ENCODE measurements at places on chromosomes 1 and 21. TPM values are rescaled to one million over a fixed set of nuclear protein-coding genes. Genes with fewer than 3 reads are reported as not detected.

DNA sequence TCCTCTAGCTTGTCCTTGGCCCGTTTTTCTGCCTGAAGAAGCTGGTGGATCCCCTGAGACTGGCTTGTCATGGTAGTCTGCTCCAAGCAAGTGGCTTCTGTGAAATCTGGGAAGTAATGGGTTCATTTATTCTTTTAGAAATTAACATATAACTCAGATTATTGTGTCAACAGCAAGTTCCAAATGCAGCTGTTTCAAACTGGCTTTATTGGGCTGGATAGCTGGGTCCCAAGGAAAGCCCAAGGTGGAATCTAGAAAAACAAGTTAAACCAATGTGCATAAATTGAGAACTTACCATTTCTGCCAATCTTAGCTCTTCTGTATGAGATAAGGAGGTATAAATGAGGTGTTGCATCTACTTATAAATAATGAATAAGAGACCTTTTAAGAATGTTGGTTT lies at the start of gene ATP6V1G3:
ATP6V1G3 (minus strand) TSS at position 101 of the 400 bp plus-strand sequence; CDS start at position 71, 30 bp downstream.
- DNase-seq, result no peak
- H3K36me3 ChIP-seq, result no peaks in the 10 kb centered on the region
- H3K27me3 ChIP-seq, result no peaks in the 10 kb centered on the region
- peaks cover 49% of the 10 kb centered on the region for H3K4me1 ChIP-seq

DNA sequence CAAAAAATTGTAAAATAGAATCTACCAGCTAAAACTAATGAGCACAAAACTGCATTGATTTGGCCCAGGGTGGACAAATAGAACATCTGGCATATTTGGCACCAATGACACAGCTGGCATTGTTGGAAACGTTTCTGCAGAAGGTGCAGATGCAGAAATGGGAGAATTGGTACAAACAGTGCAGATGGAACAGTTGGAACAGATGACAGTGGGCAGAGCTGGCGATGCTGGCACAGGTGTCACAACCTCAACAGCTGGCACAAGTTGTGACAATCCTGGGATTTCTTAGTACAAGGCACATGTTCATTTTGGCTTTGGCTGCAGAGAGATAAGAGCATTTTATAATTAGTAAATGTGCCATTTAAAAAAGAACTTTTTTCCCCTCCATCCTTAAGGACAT lies 91.1 kb upstream of the ZBTB18 start:
- no peaks in the 10 kb centered on the region for H3K27me3 ChIP-seq
- H3K4me3 ChIP-seq, result no peak overlapping the region
- H3K36me3 ChIP-seq, result no peaks in the 10 kb centered on the region
- no peak for DNase-seq
- H3K4me1 ChIP-seq, result no peaks in the 10 kb centered on the region

GRCh38 chr1:51236531-51237350 lies 668 bp downstream of the RNF11 start:
- peak overlapping the region; percentile 91 for H3K27ac ChIP-seq
- H3K4me1 ChIP-seq, result peaks cover 56% of the 10 kb centered on the region
- DNase-seq, result peak; percentile 53
- no peaks in the 10 kb centered on the region for H3K36me3 ChIP-seq
- no peaks in the 10 kb centered on the region for H3K27me3 ChIP-seq

DNA sequence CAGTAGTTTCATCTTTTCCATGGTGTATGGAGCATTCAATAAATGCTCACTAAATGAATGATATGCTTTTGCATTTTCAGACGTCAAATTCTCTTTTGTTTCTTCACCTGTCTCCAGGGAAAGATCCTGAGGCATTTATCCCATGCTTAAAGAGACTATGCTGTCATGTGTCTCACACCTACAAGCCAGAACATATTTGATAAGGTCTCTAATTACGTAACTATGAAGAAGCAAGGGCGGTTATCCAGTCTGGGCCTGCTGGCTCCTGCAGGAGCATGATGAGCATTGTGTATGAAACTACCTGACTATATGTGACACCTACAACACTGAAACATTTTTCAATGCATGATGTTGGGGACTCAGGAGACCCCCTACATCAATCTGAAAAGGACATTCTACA lies 51.8 kb downstream of the FBXO42 start:
- no peak overlapping the region for H3K27ac ChIP-seq
- DNase-seq, result no peak
- no peaks in the 10 kb centered on the region for H3K4me1 ChIP-seq
- no peak overlapping the region for H3K4me3 ChIP-seq

DNA sequence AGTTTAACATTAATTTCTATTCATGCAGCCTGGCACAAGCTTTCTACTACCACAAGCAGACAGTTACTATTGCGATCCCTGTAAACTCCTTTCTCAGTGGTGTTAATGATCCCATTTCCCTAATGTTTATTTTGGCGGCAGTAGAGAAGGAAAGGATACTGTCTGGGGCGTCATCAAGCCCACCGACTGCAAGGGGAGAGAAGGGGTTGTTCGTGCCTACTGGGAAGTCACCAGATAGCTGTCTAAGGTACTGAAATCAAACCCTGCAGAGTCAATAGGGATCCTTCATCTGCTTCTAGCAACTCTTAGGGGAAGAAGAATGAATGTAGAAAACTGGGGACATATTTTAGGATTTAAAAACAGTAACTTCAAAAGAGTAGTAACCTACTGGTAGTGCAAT lies 95.2 kb upstream of the ADAR start:
- no peaks in the 10 kb centered on the region for H3K27me3 ChIP-seq
- no peak for DNase-seq
- no peak overlapping the region for H3K27ac ChIP-seq
- H3K4me1 ChIP-seq, result no peaks in the 10 kb centered on the region
- H3K36me3 ChIP-seq, result no peaks in the 10 kb centered on the region

DNA sequence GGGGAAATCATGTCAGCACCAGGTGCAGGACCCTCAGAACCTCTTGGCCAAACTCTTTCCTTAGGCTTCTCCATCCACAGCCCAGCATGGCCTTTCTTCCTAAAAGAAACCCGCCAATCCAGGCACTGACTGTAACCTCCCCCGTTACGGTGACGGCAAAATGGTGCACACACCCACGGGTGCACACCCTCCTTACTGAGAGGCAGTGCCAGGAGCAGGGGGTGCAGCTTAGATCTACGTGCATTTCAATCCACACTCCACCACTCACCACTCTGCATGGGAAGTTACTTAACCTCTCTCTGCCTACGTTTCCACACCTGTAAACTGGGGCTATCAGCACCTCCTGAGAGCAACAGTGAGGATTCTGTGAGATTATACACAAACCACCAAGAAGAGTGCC lies 31.0 kb downstream of the SUSD4 start:
- no peaks in the 10 kb centered on the region for H3K36me3 ChIP-seq
- no peak for DNase-seq
- peaks cover 10% of the 10 kb centered on the region for H3K4me1 ChIP-seq
- no peak overlapping the region for H3K4me3 ChIP-seq
- no peak overlapping the region for H3K27ac ChIP-seq

DNA sequence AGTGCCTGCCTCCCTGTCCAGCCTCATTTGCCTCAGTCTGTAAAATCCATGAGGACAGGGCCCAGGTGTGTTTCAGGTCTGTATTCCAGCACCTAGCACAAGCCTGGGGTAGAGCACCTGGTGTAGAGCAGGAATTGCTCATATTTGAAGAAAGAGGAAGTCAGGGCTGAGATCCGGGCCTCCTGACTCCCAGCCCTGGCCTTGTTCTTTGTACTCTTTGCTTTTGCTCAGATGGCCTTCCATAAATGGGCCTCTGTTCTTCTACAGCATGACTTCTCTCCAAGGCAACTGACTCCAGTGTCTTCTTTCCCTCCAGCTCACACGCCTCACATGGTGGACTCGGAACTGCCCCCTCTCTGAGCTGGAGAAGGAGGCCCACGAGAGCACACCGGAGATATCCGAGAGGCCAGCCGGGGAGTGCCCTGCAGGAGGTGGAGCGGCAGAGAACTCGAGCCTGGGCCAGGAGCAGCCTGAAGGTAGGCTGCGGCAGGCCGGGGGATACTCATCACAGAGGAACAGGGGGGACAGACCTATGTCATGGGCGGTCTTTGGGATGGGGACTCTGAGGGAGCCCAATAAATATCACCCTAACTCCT lies 19.7 kb downstream of the SLC5A9 start:
- H3K4me1 ChIP-seq, result no peaks in the 10 kb centered on the region
- H3K4me3 ChIP-seq, result no peak overlapping the region
- no peak for DNase-seq
- H3K36me3 ChIP-seq, result no peaks in the 10 kb centered on the region
- no peak overlapping the region for H3K27ac ChIP-seq
- H3K27me3 ChIP-seq, result no peaks in the 10 kb centered on the region

DNA sequence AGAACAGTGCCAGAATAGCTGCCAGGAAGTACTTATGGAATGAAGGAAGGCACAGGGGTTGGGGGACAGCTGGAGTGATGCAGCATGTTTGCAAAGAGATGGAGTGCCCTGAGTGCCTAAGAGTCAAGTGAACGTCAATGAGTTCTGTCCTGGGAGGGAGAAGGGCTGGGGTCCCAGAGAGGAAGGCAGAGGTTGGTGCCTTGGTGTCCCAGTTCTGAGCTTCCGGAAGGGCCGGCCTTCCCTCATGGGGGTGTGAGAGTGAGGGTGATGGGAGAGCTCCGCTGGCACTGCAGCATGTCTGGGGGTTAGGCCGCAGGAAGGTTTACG lies 17.6 kb downstream of the NES start:
- peaks cover 26% of the 10 kb centered on the region for H3K27me3 ChIP-seq
- no peak for DNase-seq
- peak overlapping the region; percentile 27 for H3K27ac ChIP-seq
- H3K36me3 ChIP-seq, result no peaks in the 10 kb centered on the region
- H3K4me1 ChIP-seq, result peaks cover 58% of the 10 kb centered on the region

DNA sequence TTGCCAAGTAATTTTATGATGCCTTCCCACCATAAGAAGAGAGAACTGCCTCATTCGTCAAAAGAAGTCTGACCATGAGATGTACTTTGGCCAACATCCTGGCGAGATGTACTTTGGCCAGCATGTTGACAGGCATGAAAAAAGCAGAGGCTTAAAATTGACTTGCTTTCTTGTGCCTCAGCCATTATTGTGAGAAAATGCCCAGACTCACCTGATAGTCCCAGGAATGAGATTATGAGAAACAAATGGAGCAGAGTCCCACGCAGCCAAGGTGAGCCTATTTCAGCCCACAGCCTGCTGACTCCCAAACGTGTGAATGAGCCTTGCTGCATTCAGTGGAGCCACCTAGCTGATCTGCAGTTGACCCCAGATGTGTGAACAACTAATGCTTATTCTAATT lies 43.5 kb upstream of the ZNF644 start:
- no peak overlapping the region for H3K4me3 ChIP-seq
- no peak for DNase-seq
- H3K27ac ChIP-seq, result no peak overlapping the region
- no peaks in the 10 kb centered on the region for H3K36me3 ChIP-seq
- H3K4me1 ChIP-seq, result no peaks in the 10 kb centered on the region

DNA sequence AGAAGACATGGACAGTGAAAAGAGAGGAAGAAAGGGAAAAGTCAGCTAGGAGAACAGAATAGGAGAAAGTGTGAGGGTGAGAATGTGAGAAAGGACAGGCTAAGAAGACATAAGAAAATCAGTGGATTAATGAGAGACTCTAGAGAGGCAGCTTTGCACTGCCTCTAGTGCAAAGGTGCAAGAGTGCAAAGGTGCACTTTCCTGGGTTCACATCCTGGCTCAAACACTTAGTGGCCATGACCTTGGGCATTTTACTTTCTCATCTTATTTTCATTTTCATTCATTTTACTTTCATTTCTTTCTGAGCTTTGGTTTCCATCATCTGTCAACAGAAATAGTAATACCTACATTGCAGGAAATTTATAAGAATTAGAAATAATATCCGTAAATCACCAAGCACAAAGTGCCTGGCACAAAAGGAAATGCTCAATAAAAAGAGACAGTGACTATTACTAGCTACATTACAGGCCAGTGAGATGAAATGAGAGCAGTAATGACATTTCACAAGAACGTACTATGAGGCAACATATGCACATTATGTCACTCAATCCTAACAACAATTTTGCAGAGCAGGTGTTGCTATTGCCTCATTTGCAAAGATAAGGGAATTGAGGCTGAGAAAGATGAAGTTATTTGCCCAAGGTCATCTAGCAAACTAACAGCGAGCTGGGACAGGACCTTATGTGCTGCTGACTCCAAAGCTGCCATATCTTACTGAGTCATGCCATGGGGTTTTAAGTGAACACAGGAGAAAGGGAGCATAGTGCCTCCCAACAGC lies 107.0 kb upstream of the TLR5 start:
- H3K36me3 ChIP-seq, result no peaks in the 10 kb centered on the region
- no peak for DNase-seq
- H3K27ac ChIP-seq, result no peak overlapping the region
- peaks cover 26% of the 10 kb centered on the region for H3K4me1 ChIP-seq

- H3K27me3 ChIP-seq, result no peaks in the 10 kb centered on the region
- no peak overlapping the region for H3K27ac ChIP-seq
- DNase-seq, result no peak
- no peaks in the 10 kb centered on the region for H3K36me3 ChIP-seq
- no peaks in the 10 kb centered on the region for H3K4me1 ChIP-seq
Measured at GRCh38 chr1:244089561-244089960, 38.5 kb downstream of the ZBTB18 start.

GRCh38 chr1:201827321-201828216 lies 1.4 kb upstream of the IPO9 start:
- no peaks in the 10 kb centered on the region for H3K36me3 ChIP-seq
- no peaks in the 10 kb centered on the region for H3K27me3 ChIP-seq
- no peak overlapping the region for H3K27ac ChIP-seq
- H3K4me1 ChIP-seq, result peaks cover 28% of the 10 kb centered on the region
- no peak for DNase-seq

- no peak within 1 kb of the TSS for H3K4me3 ChIP-seq
- DNase-seq, result no peak
- H3K4me1 ChIP-seq, result peaks cover 18% of the 10 kb centered on the region
- no peak within 1 kb of the TSS for H3K27ac ChIP-seq
Measured at GRCh38 chr1:37556712-37557196, at the start of gene DNALI1. Gene DNALI1 (plus strand): TSS chr1:37556940. CDS start chr1:37556995, 55 bp downstream.

DNA sequence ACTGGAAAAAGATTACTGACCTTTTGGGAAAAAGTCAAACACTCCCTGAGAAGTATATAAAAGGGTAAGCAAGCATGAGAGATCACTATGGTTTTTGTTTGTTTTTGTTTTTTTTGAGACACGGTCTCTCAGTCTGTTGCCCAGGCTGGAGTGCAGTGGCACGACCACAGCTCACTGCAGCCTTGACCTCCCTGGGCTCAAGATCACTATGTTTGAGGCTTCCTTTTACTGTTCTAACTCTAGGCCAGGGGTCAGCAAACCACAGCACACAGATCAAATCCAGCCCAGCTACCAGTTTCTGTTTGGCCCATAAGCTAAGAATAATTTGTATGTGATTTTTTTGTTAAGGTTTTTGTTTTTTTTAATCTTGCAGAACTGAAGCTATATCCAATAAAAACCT lies 25.7 kb downstream of the PSMB4 start:
- peaks cover 58% of the 10 kb centered on the region for H3K36me3 ChIP-seq
- H3K27ac ChIP-seq, result no peak overlapping the region
- no peaks in the 10 kb centered on the region for H3K4me1 ChIP-seq

- H3K4me1 ChIP-seq, result peaks cover 14% of the 10 kb centered on the region
- H3K4me3 ChIP-seq, result no peak overlapping the region
- no peaks in the 10 kb centered on the region for H3K36me3 ChIP-seq
- DNase-seq, result no peak
- no peak overlapping the region for H3K27ac ChIP-seq
- H3K27me3 ChIP-seq, result no peaks in the 10 kb centered on the region
Measured at GRCh38 chr1:212687811-212688210, 11.8 kb downstream of the BATF3 start.

- peak overlapping the region; percentile 66 for H3K4me3 ChIP-seq
- no peak for DNase-seq
- H3K36me3 ChIP-seq, result no peaks in the 10 kb centered on the region
- H3K4me1 ChIP-seq, result peaks cover 13% of the 10 kb centered on the region
Measured at GRCh38 chr1:159853417-159854115, 8.9 kb downstream of the VSIG8 start.

The THEM5 gene
- total RNA-seq, result not detected

The OR2T35 gene
- total RNA-seq, result not detected

The CELSR2 gene
- 2.8 TPM for total RNA-seq

The MCOLN3 gene
- 0.50 TPM for total RNA-seq

The RHBDL2 gene
- not detected for total RNA-seq

The DMBX1 gene
- total RNA-seq, result not detected

All from CD8-positive, alpha-beta memory T cell (primary cell).